ENCODE measurements at places on chromosomes 7 and 10.

- DNase-seq: no peak
Measured at GRCh38 chr7:139104091-139104450, 5.4 kb downstream of the ZC3HAV1 start.

DNA sequence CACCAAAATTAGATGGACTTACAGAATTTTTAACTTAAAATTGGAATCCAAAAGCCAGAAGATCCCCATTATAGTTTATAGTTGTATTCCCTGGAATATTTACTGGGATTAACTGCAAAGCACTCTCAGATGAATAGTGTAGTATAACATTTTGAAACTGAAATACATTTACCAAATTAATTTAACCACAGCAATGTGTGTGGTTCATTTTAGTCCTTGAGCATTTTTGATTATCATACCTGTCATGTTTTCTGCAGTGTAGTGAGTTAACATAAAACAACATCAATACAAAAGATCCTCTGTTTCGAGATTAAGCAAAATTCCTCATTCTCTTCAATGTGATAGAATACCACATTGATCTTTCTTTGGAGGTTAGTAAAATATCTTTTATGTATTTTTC lies 3.7 kb downstream of the VIM start:
- no peak for DNase-seq

DNA sequence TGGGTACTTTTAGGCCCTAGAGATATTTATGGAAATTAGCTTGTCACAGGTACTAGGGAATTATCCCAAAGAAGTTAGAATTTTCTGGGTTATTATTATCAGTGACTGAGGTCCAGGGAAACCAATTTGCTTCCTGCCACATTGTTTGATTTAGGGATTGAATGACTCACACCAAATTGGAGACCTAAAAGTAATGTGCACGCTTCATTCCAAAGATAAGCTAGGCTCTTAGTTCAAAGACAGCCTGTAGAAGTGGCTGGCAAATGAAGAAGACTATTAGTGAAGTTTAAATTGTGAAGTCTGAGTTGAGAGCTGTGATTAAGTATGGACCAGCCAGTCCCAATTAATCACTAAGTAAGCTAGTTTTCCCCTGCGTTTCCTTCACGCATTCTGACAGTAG lies 188.1 kb upstream of the MYO3A start:
- DNase-seq: no peak

DNA sequence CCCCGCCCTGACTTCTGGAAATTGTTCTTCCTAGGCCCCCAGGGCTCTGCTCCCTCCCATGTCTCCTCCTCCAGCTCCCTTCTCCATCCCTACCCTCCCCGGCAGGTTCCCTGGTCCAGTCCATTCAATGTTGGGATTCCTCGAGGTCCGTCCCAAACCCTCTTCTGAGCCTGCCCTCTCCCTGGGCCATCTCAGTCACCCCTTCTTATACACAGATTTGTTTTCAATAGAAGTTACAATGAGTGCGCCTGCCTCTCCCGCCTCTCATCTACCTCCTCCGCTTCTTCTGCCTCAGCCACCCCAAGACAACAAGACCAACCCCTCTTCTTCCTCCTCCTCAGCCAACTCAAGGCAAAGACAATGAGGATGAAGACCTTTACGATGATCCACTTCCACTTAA lies 67.9 kb downstream of the OAT start:
- no peak for DNase-seq

- no peak for DNase-seq
Measured at GRCh38 chr7:149027611-149028345, 527 bp downstream of the PDIA4 start.

Data from right atrium auricular region (tissue), 2 donors.